Kidney (tissue), 22 donors: ENCODE measurements at places on chromosomes 5 and 9.

GRCh38 chr5:169801781-169802180 is 164.7 kb downstream of the DOCK2 start:
- DNase-seq, result no peak

- DNase-seq, result no peak
Observed at GRCh38 chr5:35415309-35415708, 185.0 kb upstream of the PRLR start.

DNA sequence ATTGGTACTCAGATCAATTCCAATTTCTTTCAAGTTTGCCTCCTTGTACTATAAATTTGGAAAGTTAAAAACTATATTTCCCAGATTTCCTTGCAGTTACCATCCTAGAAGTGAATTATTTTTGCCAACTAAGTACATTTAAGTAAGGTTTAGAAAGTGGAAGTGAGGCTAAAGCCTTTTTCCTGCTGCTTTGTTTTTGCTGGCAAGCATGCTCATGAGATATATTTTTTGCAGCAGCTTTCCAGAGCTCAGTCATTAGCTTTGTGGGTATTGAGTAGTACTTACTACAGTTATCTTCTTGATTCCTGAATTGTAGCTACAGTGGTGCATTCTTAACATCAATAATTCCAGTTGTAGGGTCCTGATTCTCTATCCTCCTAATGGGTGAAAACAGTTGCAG is 3.5 kb upstream of the BTF3 start:
- DNase-seq, result no peak

DNA sequence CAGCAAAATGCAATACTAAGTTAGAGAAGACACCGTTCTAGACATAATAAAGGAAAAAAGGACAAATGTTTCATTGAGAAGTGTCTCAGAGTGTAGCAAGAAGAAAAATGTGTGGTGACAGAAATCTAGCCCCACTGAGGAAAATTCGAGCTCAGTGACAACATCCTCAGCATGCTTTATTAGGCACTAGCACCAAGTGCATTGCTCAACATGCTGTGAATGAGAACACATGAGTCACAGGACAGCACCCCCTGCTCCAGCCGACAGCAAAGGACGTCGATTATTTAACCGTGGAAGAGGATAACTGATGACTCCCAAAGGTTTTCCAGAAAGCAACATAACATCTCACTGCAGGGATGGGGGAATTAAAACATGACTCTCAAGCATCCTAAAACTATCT is 182.7 kb downstream of the GNAQ start:
- DNase-seq, result no peak

GRCh38 chr5:22242532-22242931 is 610.6 kb downstream of the CDH12 start:
- DNase-seq, result no peak

DNA sequence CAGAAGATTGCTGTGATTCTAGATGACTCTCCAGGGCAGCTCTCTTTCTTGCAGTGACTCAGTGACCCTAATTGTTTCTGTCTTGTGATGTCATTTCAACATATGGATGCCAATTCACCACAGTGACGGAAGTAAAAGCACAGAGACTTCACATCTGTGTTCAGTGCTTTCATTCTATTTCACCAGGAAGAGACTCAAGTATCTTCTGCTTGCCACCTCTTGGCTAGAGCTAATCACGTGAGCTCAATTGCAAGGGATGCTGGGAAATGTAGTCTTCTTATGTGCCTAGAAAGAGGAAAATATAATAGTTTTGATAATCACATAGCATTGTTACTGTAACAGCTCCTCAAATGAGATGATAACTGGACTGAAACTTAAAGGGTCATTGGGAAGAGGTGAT is 453.3 kb upstream of the KLF4 start:
- no peak for DNase-seq

DNA sequence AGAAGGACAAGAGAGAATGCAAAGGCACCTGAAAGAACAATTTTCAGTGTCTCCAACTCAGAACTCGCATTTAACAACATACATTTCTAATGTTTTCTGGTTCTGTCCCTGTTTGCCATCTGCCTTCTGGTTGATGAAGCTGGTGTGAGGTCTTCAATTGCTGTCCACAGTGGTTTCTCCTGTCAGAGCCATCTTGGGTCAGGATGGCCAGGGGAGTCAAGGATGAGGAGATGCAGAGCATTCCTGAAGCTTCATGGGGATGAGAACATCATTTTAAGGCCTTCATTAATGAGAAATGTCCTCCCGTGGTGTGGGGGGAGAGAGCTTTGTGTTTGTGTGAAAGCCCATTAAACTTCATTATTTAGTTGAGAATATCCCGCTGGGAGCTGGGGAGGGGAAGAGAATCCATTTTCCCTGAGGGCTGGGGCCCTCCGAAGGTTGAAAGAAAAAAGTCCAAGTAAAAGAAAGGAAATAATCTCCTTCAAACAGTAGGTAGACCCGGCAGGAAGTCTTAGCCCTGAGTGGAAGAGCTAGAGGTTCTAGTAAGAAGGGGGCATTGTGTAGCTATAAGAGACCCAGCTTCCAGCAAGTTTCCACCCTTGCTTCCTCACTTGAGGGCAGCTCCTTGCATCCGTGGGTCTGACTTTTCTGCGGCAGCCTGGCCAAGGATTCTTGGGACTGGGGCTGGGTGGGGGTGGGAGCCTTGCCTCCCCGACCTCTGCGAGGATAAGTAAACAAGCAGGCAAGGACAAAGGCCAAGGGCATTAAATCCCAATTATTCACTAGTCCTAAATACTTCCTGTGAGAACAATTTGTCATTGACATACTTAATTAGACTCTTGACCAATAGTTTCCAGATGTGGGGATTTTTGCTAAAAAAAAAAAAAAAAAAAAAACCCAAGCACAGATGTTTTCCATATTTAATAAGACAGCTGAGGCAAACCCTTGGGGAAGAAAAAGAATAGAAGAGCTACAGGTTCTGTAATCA is 119.2 kb downstream of the MSX2 start:
- peak; percentile 33 for DNase-seq

DNA sequence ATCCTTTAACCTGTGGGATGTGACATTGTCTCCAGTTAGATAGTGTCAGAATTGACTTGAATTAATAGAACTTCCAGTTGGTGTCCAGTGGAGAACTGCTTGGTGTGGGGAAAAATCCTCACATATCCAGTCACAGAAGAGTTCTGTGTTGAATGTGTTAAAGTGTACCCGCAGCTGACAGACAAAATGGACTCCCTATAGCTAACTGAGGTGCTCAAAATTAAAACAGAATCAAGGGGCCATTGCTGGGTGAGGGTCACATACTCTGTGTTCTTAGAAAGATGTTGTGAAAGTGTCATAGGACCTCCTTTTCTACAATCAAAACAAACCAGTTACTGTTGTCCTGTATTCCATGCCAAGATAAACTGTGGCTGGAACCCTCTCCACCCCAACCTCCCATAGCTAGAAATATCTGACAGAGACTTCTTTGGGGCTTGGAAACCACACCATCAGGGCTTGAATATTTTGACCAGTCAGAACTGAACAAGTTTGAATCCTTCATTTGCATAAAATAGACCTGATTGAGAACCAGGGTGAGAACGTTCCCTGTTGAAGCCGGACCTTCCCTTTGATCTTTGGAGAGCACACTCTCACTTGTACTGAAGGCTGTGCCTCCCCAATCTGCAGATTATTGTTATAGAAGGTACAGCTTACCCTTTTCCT is 164.0 kb upstream of the ZNF608 start:
- DNase-seq, result no peak

DNA sequence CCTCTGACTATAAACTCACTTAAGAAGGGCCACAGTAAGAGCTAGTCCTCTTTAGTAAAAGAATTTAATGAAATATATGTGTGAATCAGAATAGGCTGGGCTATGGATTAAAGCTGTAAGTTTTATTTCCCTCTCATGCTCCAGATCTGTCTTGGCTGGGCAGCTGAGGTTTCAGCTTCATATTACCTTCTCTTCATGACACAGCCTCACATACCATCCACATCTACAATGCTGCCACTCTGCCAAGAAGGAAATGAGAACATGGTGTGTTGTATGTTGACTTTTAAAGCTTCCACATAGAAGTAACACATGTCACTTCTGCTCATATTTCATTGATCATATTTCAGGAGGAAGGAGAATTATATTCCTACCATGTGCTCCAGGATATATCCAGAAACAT is 776.0 kb upstream of the ACO1 start:
- DNase-seq, result no peak

DNA sequence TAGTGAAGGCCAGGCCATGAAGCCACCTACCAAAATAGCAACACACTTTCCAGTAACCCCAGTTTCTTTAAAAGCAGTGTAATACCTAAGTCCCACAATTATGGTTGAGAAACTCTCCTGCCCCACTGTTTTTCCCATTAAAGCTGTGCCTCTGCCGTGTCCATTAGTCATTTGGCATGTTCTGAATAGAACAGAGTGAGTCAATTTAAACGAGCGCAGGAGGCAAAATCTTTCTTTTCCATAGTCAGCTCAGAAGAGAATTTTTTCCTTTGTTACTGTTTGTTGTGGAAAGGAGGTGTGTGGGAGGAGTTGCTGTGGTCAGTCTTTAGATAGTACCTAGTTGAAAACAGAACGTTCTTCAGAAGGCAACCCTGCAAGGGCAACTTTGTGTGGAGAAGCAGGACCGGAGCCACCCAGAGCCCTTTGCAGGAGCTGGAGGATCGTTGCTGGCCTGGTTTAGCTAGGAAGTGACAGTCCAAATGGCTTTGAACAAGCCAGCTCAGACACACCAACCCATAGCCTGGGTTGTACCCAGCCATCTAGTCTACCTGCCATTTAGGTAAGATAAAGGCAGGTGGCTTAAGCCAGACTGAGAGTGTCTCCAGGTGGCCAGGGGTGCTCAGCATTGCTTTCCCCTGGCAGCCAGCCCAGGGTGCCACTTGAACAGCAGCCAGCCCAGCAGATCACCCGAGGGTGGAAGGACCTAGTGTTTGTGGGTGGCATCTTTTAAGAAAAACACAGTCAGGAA is 30.4 kb downstream of the GADD45G start:
- no peak for DNase-seq

- DNase-seq, result no peak
Observed at GRCh38 chr9:75709698-75710097, 180.8 kb upstream of the PCSK5 start.

DNA sequence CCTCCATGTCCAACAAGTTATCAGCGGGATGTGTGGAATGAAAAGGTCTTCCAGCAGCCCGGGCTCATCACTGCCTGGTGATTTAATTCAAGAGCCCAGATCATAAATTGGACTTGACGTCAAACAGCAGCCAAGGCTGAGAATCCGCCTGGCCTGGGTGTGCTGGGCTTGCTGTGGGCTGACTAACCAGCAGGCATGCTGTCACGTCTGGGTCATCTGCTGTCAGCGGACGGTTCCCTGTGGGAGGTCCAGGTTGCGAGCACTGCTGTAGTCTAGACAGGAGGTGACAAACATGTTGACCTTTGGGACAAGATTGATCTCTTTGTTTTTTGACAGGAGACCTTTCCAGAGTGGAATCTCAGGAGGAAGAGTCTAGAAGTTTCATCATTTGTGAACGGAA is 289.7 kb downstream of the OSTF1 start:
- peak; percentile 20 for DNase-seq

DNA sequence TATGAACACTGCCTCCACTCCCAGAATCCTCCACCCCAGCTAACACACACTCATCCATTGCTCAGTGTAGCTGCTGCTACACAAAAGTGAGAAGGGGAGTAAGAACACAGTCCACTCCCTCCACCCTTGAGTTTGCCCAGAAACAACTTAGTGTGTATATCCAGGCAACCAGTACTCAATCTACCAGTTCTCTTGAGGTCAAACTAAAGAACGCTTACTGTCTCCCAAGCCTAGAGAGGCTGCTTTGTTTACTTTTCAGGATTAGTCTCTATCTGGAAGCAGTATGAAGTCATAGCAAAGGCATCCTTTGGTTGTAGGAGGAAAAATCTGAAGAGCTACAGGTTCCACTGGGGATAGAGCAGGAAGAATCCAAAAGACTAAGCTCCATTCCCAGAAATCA is 296.3 kb downstream of the KCNN2 start:
- no peak for DNase-seq

DNA sequence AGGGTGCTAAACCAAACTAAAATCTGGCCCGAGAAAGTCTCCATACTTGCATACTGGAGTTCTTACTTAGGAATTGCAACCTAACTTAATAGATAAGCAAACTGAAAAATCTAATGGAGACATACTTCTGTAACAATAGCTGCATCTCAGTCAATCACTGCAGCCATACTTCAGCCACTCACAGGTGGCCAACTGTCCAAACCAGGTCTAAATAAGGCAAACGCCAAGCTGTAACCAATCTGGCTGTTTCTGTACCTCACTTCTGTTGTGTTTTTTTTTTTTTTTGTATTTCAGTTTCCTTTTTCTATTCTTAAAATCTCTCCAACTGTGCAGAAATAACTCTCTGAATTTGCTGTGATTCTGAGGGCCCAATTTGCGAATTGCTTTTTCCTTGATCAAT is 4.4 kb upstream of the NDUFB6 start:
- DNase-seq, result no peak

GRCh38 chr5:51544031-51544785 is 161.0 kb downstream of the ISL1 start:
- no peak for DNase-seq

DNA sequence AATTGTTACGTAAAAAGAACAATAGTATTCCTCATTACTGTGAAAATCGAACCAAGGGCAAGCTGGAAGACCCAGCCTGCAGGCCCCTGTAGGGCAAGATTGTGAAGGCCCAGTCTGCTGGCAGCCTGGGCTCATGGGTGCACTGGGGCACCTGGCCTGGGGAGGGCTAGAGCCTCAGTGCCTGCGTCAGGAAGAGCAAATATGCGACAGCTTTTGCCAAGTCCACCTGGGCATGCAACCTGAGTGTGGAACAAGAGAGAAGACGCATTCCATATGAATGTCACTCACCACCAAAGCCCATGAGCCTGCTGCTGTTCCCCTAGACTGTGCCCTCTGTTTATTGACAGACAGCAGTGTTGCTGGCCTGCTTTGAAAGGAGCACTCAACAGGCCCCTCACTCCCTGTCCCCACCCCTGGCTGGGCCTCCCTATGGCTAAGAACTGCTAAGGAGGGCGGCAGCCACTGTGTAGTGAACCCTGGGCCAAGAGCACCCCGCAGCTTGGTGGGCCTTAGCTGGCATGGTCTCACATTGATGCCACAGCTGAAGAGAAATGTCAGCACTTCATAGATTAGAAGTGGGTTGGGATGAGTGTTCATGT is 28.2 kb downstream of the PSD2 start:
- DNase-seq, result no peak

DNA sequence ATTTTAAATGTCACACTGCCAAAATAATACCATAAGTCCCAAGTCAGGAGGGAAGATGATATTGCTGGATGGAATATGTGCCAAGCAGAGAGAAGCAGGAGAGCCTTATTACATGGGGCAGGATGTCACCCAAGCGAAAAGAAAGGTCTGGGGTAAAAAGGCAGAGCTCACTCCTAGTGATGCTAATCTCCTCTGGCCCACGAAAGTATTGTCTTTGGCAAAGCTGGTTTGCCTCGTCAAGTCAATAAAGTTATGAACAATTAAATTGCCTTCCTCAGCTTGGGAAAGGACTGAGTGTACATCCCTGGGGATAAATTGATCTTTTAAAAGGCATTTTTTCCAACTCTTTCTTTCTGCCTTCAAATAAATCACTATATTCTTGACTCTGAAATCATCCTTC is 220.6 kb downstream of the DMAC1 start:
- DNase-seq, result no peak
